Activated naive CD8-positive, alpha-beta T cell treated with anti-CD3 and anti-CD28 coated beads for 36 hours (primary cell): ENCODE measurements at places on chromosomes 7 and 10.

- no peak for DNase-seq
Measured at GRCh38 chr10:60343254-60343653, 46.4 kb downstream of the ANK3 start.

DNA sequence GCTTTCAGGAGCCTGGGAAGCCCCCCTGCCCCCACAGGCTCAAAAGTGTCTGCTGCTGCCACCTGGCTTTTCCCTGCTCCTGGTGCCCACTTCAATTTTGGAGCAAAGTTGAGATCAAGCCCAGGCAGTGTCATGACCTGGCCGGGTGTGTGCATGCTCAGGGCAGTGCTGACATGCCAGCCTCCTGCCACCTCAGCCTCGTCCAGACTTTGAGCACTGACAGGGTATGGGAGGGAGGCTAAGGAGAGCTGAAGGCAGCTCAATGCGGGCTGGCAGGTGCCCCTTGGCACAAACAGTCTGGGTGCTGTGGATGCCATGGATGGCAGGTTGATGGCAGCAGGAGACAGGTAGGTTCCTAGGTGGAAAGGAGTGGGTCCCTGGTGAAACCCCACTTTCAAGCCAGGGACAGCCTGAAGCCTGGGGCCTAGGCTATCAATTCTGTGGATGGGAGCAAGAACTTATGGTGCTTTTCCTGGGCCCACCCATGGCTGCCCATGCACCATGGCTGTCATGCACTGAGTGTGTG is 12.3 kb upstream of the ECHDC3 start:
- no peak for DNase-seq

DNA sequence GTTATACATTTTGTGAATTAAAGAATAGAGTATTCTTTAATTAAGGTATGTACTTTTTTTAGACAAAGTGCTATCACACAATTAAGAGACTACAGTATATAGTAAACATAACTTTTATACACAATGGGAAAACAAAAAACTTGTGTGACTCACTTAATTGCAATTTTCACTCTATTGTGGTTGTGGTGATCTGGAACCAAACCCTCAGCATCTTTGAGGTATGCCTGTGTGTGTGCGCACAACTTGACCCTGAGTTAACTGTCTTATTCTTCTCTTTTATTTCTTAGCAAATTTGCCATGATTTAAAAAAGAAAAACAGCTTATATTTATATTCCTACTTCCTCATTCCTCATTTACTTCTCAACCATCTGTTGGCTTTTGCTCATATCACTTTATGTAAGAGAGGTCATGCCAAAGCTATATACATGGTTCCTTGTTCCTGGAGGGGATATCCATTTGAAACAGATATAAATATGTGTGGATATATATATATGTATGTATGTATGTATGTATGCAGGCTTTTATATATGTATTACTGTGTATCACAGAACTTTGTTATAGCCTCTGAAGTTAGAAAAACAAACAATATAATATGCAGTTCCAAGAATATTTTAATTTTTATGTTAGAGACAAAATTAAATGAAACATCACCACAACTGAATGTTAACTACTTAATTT is 259.5 kb upstream of the HGF start:
- DNase-seq: no peak

- DNase-seq: no peak
Measured at GRCh38 chr10:70748801-70749573, 36.2 kb downstream of the TBATA start.

DNA sequence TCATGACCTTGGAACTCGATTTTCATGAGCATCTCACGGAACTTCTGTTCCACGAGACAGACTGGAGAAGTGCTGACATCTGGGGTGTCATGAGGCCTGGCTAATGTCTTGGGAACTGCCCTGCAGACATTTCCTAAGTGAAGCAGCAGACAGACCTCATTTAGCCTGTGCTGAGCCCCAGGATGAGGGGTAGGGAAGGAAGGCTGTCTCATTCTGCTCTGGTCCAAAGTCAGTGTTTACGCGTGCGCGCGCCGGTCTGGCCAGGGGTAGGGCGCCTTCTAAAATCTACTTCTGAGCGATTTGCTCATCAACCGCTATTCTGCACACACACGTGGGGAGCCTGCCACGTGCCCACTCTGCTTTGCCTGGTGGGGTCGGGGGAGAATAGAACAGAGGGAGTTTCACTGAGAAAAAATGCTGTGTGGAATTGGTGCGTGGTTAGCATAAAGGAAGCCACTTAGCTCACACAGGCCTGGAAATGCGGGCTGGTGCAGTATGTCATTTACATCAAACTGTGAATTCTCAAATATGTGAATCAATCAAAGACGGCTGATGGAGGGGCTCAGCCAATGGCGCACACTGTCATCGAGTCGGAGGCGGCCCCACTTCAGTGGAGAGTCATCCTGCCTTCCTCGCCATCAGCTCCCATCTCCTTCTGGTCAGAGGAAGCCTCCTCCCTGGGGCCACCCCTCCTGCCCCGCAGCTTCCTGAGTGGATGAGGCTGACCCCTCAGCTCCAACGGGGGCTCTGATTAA is 335.1 kb downstream of the ADARB2 start:
- DNase-seq: no peak

GRCh38 chr10:78459639-78460037 is 426.0 kb downstream of the RPS24 start:
- no peak for DNase-seq

DNA sequence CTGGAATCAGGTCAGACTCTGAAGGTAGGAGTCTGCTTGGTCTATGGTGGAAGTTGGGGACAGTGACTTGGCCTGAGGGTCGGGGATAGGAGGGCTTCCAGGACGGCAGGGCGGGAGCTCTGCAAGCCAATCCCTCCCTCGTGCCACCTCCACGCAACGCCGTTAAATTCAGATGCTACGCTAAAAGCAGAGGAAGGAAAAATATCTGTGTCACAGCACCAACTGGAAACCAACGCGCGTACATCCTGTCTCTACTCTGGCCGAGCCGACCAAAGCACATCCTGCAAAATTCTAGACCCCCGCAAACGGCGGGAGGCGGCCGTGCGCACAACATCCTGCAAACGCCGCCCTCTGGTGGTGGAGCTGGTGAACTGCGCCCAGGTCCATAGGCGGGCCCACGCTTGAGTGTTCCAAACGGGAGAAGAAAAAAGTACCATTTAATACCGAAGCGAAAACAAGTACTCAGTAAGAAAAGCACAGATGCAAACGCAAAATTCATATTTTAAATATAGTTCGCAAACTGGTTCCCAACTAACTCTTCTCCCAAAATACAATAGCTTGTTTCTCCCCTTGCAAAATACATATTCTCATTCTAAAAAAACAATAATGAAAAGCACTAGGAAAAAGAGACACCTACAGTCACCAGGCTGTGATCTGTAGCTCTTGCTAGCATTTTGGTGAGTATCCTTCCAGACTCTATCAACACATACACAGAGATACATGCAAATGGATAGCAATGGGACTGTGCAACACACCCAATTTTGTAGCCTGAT is 45.7 kb upstream of the HSPA12A start:
- DNase-seq: peak; percentile 76

- DNase-seq: peak; percentile 66
Measured at GRCh38 chr7:151795168-151795811, 81.6 kb downstream of the PRKAG2 start.

GRCh38 chr7:85215098-85215497 is 28.2 kb upstream of the SEMA3D start:
- DNase-seq: no peak

DNA sequence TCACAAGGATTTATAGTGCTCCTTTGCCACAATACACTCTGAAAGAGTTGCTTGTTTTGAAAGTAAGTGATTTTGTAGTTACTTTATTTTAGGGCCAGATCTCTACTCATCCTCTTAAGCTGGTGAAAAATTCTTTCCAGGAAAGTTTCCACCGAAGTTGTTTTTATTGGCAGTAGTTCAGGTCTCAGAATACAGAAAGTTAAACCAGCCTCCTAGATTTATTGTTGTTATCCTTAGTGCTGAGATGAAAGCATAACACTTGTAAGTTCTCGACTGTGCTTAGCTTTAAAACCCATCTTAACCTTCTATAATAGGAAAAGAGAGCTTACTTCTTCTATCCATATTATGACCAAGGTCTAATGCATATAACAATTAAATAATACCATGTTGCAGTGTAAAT is 5.5 kb downstream of the AP3M1 start:
- DNase-seq: no peak

- no peak for DNase-seq
Measured at GRCh38 chr10:24887855-24888231, 64.6 kb downstream of the PRTFDC1 start.

GRCh38 chr7:88289564-88290025 is 17.1 kb downstream of the STEAP4 start:
- no peak for DNase-seq

- DNase-seq: peak; percentile 62
Measured at GRCh38 chr10:123147635-123148413, at the start of gene HMX2. Gene HMX2, plus strand, starts transcription at chr10:123148136. Its CDS starts 243 bp downstream, at chr10:123148379.

DNA sequence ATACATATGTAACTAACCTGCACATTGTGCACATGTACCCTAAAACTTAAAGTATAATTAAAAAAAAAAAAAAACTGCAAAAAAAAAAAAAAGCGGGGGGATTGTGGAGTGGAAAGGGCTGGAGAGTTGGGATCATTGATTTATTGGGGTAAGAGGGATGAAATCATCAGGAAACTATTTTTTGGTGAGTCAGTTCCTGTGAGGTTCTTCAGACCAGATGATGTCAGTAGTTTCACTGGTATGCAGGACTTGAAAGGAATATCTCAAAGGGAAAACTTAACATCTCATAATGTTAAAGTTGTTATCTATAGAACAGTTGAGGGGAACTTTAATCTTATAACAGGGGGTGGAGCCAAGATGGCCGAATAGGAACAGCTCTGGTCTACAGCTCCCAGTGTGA is 32.6 kb upstream of the TECTB start:
- DNase-seq: no peak

GRCh38 chr10:126551202-126551601 is 119.3 kb downstream of the C10orf90 start:
- DNase-seq: no peak

- DNase-seq: no peak
Measured at GRCh38 chr10:18290651-18291313, 150.6 kb downstream of the CACNB2 start.

GRCh38 chr7:6422926-6423632 is 24.7 kb downstream of the DAGLB start:
- DNase-seq: no peak

DNA sequence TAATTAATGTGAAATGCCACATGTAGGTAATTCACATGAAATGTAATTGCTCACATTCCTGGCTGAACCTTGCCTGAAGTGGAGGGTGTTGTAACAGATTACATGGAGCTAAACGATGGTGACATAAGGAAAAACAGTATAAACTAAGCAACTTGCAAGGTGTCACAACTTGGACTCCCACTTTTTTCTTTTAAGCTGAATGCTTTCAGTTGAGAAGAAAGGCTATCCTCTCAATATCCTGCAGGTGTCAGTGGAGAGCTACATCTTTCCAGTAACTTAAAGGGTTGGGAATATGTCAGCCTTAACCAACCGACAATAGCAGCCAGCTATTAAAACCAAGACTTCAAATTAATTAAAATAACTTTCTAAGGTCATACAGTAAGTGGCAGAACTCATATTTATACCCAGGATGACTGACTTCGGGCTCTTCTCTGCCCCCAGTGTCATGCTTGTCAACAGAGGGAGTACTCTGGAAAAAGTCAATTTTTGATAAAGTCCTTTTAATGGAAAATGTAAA is 33.7 kb downstream of the NRBF2 start:
- no peak for DNase-seq

- no peak for DNase-seq
Measured at GRCh38 chr10:50990568-50991455, 83.5 kb upstream of the PRKG1 start.

GRCh38 chr7:73597978-73598782 is 19.8 kb upstream of the TBL2 start:
- no peak for DNase-seq

- no peak for DNase-seq
Measured at GRCh38 chr10:11192304-11193000, 174.8 kb downstream of the CELF2 start.

GRCh38 chr7:20797042-20797461 is 10.4 kb upstream of the SP8 start:
- no peak for DNase-seq

DNA sequence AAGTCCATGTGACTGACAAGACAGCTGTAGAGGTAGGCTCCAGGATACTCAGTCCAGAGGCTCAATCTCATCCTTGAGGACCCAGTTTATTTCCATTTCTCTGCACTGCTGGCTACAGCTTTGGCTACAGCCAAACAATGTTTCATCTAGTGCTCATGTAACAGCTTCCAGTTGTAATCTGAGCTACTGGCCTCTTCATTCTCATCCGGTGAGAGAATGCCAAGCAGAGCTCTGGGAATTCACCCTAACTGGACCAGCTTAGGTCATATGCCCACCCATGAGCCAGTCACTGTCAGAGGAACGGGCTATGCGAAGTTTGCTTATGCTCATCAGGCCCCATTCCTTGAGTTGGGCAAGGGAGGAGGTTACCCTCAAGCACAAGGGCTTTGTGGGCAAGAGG is 192.9 kb downstream of the EVX1 start:
- no peak for DNase-seq
